ENCODE measurements at places on chromosomes 7 and 10.

GRCh38 chr10:102721954-102722353 lies 7.5 kb downstream of the SFXN2 start:
- no peak overlapping the region for H3K4me3 ChIP-seq
- H3K36me3 ChIP-seq: peaks cover 34% of the 10 kb centered on the region

DNA sequence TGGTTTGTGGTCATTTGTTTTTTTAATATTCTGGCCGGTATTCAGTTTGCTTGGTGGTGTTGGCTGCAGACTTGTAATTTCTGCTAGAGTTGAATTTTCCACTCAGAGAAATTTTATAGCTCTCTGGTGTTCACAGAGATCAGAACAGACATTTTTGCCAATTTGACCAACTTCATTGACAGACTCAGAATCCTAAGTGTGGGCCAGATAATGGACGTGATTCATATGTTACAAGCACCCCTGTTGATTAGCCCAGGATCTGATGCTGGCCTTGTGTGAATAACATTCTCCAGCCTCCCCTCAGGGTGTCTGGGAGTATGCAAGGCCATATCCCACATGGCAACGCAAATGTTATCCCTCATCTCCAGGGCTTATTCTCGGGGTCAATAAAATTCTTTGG lies 283.8 kb downstream of the C7orf25 start:
- H3K27ac ChIP-seq: no peak overlapping the region
- no peaks in the 10 kb centered on the region for H3K4me1 ChIP-seq
- peaks cover 2% of the 10 kb centered on the region for H3K27me3 ChIP-seq
- no peak for DNase-seq

GRCh38 chr7:155911471-155912105 lies 99.3 kb upstream of the SHH start:
- no peaks in the 10 kb centered on the region for H3K27me3 ChIP-seq
- no peaks in the 10 kb centered on the region for H3K36me3 ChIP-seq
- DNase-seq: no peak
- H3K4me1 ChIP-seq: no peaks in the 10 kb centered on the region
- no peak overlapping the region for H3K27ac ChIP-seq
- H3K4me3 ChIP-seq: no peak overlapping the region

DNA sequence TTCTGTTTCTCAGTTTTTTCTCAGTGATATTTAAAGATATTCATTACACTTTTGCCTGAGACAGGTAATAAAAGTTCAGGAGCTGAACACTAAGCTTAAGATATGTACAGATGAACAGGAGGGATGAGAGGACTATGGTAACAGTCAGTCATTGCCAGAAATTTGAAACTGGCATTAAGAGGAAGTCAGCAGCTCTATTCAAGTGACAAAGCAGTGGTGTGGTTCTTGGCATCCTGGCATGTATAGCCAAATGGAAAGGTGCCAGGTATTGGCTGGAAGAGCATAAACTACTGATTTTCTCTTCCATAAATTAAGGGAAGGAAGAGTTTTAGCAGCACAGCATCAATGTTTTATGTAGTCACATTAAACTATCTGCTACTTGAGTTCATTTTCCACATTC lies 22.7 kb downstream of the HOXA1 start:
- no peaks in the 10 kb centered on the region for H3K36me3 ChIP-seq
- H3K27ac ChIP-seq: no peak overlapping the region
- no peak for DNase-seq
- H3K27me3 ChIP-seq: peaks cover 7% of the 10 kb centered on the region
- no peak overlapping the region for H3K4me3 ChIP-seq
- H3K4me1 ChIP-seq: no peaks in the 10 kb centered on the region

- peak; percentile 95 for DNase-seq
- H3K4me1 ChIP-seq: peaks cover 51% of the 10 kb centered on the region
- no peaks in the 10 kb centered on the region for H3K27me3 ChIP-seq
- peak within 1 kb of the TSS; percentile 94 for H3K4me3 ChIP-seq
- H3K27ac ChIP-seq: peak within 1 kb of the TSS; percentile 91
- peaks cover 9% of the 10 kb centered on the region for H3K36me3 ChIP-seq
These were observed at the start of gene R3HCC1L for GRCh38 chr10:98134431-98135221. R3HCC1L (plus strand) TSS chr10:98134657; CDS start chr10:98208115, 73,458 bp downstream.

DNA sequence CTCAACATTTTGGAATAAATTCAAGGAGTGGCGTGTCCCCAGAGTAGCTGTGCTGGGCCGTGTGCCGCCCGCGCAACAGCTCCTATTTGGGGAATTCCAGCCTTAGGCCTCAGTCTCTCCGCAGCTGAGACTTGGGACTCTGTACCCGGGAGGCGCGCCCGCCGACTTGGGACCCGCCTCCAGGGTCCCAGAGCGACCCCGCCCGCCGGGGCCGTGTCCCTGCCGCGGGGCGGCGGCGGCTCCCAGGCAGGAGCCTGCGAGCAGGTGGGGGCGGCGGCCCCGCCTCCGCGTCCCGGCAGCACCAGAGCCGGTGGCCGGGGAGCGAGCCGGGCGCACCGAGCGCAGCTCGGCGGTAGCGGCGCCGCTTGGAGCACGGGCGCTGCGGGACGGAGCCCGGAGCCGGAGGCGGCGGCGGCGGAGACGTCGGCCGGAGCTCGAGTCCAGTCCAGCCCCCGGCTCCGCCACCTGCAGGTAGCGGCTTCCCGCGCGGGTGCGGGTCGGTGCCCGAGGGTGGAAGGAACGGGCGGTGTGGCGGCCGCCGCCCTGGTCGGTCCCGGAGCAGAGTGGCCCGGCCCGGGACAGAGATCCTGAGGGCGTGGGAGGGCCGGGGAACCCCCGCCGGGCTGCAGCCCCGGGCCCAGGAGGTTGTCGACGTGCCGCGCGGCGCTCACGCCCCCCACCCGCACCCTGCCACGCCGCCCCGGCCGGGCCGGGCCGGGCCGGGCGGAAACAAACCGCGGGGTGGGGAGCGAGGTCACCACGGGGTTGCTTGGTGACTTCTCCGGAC lies at the start of gene WIPF3:
TSS of gene WIPF3 (plus strand) at position 301 of the 787 bp plus-strand sequence. CDS start 28,217 bp downstream, outside the sequence.
- H3K36me3 ChIP-seq: no peaks in the 10 kb centered on the region
- H3K4me3 ChIP-seq: peak within 1 kb of the TSS; percentile 38
- H3K27me3 ChIP-seq: peaks cover 69% of the 10 kb centered on the region
- peaks cover 3% of the 10 kb centered on the region for H3K4me1 ChIP-seq

- H3K4me1 ChIP-seq: peaks cover 14% of the 10 kb centered on the region
- H3K27me3 ChIP-seq: peaks cover 89% of the 10 kb centered on the region
- H3K27ac ChIP-seq: no peak overlapping the region
- H3K36me3 ChIP-seq: no peaks in the 10 kb centered on the region
These were observed 44.7 kb upstream of the MXI1 start for GRCh38 chr10:110162741-110163145.

- H3K27ac ChIP-seq: no peak overlapping the region
- H3K27me3 ChIP-seq: no peaks in the 10 kb centered on the region
- no peak for DNase-seq
- no peak overlapping the region for H3K4me3 ChIP-seq
- H3K36me3 ChIP-seq: no peaks in the 10 kb centered on the region
These were observed 700.3 kb downstream of the TNS3 start for GRCh38 chr7:46881507-46882127.

- H3K27ac ChIP-seq: no peak overlapping the region
- H3K4me1 ChIP-seq: peaks cover under 1% of the 10 kb centered on the region
- H3K36me3 ChIP-seq: no peaks in the 10 kb centered on the region
- no peak for DNase-seq
These were observed 6.6 kb upstream of the SGPL1 start for GRCh38 chr10:70809011-70809611.

DNA sequence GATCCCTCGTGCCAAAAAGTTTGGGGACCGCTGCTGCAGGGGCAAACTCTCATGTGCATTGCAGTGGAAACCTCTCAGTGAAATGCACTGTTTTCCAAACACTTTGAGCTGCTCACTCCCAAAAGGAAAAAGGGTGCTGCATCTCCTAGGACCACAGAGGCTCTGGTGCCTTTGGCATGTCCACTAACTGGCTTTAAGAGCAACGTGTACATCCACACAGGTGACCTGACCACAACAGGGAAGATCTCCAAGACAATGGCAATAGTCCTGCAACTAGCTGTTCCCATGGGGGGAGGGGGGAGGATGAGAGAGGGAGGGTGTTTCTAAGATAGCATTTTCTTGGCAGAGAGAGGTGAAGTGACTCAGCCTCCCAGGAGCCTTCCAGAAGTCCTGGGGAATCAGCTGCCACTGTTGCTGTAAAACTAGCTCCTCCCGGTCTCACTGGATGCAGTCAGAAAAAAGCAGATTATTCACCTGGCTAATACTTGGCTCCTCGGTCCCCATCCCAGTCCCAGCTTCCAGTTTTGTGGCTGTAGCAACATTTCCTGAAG lies 181.7 kb downstream of the HECW1 start:
- no peak overlapping the region for H3K4me3 ChIP-seq
- H3K27me3 ChIP-seq: peaks cover 5% of the 10 kb centered on the region
- no peak for DNase-seq
- no peaks in the 10 kb centered on the region for H3K36me3 ChIP-seq
- no peaks in the 10 kb centered on the region for H3K4me1 ChIP-seq

DNA sequence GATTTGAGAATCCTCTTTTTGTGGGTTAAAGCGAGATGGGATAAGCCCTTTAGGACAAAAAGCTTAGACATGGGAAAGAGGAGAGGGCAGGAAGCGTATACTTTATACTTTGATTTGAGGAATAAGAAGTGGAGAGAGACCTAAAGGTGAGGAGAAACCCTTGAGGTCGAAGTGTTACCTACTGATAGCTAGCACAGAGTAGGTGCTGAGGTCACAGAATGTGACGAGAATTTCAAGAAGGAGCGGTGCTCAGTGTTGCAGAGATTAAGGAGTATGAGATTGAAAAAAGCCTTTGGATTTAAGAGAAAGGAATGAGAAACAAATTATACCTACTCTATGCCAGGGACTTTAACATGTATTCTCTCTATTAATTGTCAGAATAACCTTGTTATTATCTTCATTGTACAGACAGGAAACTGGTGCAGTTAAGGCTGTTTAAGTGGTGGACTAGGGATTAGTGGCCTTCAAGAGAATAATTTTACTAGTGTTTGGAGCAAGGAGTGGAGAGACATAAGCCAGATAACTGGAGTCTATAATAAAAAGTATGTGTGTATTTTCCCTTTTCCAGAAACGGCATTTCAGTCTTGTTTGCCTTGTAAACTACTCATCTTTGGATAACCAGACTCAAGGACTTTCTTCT lies 8.8 kb downstream of the CAPZA2 start:
- peaks cover 39% of the 10 kb centered on the region for H3K36me3 ChIP-seq
- H3K4me3 ChIP-seq: no peak overlapping the region
- no peaks in the 10 kb centered on the region for H3K27me3 ChIP-seq
- peak overlapping the region; percentile 16 for H3K27ac ChIP-seq

- H3K27ac ChIP-seq: no peak overlapping the region
- H3K36me3 ChIP-seq: no peaks in the 10 kb centered on the region
- no peaks in the 10 kb centered on the region for H3K27me3 ChIP-seq
- DNase-seq: no peak
- H3K4me3 ChIP-seq: no peak overlapping the region
These were observed 2.6 kb upstream of the GRIFIN start for GRCh38 chr7:2478800-2479199.

DNA sequence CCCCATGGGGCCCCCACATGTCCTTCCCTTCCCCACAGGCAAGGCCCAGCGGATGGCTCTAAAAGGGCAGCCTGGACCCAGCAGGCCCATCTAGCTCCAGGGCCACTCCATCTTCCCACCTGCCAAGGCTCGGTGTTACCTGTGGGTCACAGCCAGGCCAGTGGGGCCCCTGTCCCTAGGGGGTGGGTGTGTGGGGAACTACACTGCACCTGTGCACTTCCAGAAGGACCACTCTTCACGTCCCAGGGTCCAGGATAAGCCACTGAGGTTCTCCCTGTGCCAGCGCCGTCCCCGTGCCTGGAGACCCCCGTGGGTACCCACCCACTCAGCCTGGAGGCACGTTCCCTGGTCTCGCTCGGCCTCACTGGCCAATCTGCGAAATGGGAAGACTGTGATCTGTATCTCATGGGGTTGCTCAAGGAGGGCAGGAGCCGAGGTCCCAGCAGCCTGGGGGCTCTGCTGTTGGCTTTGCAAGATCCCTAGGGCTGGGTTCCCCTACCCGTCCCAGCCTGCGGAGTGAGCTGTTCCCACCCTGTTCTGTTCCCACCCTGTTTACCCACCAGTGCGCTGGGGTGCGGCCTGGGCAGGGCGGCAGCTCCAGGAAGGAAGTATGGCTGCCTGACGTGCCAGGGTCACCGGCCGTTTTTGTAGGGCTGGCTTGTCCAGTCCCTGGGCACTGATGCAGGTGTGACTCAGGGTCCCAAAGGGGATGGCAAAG lies 4.6 kb downstream of the PWWP2B start:
- no peak overlapping the region for H3K27ac ChIP-seq
- H3K27me3 ChIP-seq: no peaks in the 10 kb centered on the region
- DNase-seq: no peak
- H3K4me1 ChIP-seq: peaks cover 18% of the 10 kb centered on the region
- H3K36me3 ChIP-seq: no peaks in the 10 kb centered on the region
- H3K4me3 ChIP-seq: no peak overlapping the region

GRCh38 chr7:151113344-151114150 lies 27.3 kb downstream of the AGAP3 start:
- no peaks in the 10 kb centered on the region for H3K36me3 ChIP-seq
- no peak overlapping the region for H3K27ac ChIP-seq
- peaks cover 9% of the 10 kb centered on the region for H3K27me3 ChIP-seq
- peak overlapping the region; percentile 32 for H3K4me3 ChIP-seq
- H3K4me1 ChIP-seq: peaks cover 4% of the 10 kb centered on the region

- no peak for DNase-seq
- H3K4me1 ChIP-seq: no peaks in the 10 kb centered on the region
- no peak overlapping the region for H3K4me3 ChIP-seq
- H3K27ac ChIP-seq: no peak overlapping the region
- H3K27me3 ChIP-seq: peaks cover 4% of the 10 kb centered on the region
- no peaks in the 10 kb centered on the region for H3K36me3 ChIP-seq
These were observed 94.3 kb downstream of the PRPF18 start for GRCh38 chr10:13681095-13681494.

DNA sequence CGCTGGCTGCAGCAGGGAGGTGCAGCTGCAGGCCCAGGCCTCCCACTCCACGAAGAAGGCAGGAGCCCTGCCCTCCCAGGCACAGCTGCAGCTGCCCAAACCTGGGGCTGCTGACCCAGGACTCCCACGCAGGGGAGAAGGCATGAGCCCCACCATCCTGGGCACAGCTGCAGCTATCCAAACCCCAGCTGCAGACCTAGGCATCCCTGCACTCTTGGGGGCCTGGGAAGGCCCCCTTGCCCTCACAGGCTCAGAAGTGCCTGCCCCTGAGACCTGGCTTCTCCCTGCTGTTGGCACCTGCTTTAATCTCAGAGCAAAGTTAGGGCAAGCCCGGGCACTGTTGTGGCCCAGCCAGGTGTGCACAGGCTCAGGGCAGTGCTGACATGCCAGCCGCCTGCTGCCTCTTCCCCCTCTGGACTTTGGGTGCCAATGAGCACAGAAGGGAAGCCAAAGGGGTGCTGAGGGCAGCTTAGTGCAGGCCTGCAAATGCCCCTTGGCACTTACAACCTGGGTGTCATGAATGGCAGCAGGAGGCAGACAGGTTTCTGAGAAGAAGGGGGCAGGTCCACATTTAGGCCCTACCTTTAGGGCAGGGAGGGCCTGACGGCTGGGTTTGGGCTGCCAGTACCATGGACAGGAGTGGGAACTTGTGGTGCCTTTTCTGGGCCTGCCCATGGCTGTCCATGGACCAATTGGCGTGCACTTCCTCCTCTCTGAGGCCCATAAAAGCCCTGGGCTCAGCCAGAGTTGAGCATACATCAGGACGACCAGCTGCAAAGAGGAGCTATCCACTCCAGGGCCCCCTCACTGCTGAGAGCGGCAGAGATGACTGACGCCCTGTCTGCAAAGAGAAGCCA lies 31.1 kb downstream of the CRTAC1 start:
- H3K27ac ChIP-seq: no peak overlapping the region
- no peaks in the 10 kb centered on the region for H3K4me1 ChIP-seq
- H3K27me3 ChIP-seq: no peaks in the 10 kb centered on the region
- no peak overlapping the region for H3K4me3 ChIP-seq
- H3K36me3 ChIP-seq: peaks cover 3% of the 10 kb centered on the region
- DNase-seq: no peak

Measured in activated naive CD8-positive, alpha-beta T cell treated with anti-CD3 and anti-CD28 coated beads, Interleukin-2, amount 50 U/mL, for 24 hours (primary cell).